ENCODE measurements at places on chromosomes 13 and 19. TPM values are rescaled to one million over a fixed set of nuclear protein-coding genes. Genes with fewer than 3 reads are reported as not detected.

GCDH gene
- 21.0 TPM for total RNA-seq

DNA sequence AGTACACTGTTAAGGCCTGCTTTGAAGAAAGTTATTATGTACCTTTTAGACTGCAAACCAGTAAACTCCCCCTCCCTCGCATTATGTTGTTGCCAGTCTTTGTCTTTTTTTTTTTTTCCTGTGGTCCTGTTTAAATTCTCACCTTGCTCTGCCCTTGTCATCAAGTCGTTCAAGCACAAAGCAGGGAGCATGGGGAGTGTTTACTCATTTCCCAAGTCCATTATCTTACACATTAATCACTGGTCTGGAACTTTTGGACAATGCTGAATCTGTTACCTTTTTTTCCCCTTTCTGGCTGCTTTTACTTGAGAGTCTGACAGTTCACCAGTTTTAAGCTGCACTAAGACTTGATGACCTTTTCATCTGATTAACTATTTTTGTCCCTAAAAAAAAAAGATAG, 108.2 kb downstream of the DACH1 start:
- no peak for DNase-seq

HIPK4 gene
- 0.64 TPM for total RNA-seq

DNA sequence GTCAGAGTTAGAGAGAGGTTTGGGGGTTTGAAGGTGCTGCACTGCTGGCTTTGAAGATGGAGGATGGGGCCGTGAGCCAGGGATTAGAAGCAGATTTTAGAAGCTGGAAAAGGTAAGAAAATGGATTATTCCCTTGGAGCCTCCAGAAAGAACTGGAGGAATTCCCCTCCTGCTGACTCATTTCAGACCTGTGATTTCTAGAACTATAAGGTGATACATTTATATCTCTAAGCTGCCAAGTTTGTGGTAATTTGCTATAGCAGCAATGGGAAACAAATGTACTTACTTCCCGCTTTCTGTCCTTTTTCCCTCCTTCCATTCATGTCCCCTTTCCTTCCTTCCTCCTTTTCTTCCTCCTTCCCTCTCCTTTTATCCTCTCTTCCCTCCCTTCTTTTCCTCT, 78.5 kb upstream of the PCDH8 start:
- no peak for DNase-seq

DNA sequence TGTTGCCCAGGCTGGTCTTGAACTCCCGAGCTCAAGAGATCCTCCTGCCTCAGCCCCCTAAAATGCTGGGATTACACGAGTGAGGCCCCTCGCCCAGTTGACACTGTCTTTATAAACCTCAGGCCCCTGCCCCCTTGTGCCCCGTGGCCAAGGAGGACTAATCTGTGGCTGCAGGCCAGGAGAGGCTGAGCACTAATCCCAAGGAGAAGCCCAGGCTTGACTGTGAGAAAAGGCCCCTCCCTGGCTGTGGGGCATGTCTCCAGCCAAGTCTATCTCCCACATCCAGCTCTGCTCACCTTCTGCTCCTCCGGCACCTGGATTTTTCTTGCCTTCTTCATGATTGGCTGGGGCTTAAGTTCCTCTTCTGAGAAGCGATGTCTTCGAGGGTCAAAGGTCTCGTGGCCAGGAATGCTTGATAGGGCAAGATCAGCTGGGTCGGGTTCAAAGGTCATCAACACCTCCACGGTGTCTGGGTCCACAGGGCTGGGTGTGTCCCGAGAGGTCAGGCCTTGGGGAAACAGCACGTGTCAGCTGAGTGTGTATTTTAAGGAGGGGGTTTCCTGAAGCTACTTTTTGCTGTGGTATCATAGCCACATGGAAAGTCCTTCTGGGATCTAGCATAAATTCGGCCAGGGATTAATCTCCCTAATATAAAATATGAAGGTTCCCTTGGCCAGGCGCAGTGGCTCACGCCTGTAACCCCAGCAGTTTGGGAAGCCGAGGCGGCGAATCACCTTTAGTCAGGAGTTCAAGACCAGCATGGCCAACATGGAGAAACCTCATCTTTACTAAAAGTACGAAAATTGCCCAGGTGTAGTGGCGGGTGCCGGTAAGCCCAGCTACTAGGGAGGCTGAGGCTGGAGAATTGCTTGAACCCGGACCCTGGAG, 3.8 kb downstream of the DBP start:
- DNase-seq, result no peak

DNA sequence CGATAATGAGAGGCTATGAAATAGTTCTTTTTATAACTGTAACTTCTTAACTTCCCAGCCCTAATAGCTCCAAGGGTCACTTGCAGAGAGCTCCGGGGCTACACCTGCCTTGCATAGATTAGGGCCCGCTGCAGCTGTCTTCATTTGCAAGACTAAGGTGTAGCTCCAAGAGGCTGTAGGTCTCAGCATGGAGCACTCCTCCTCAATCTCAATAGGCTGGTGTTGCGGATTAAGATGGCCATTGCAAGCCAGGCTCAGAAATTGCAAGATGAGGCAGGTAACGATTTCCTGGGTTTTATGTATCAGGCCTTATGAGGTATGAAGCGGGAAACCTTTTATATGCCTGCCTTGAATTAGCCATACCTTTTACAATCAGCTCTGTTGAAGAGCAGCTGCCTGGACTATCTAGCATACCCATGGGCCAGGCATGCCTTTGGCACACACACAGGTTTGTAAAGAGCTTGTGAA, 185.7 kb downstream of the TM9SF2 start:
- no peak for DNase-seq

- DNase-seq, result no peak
These were observed 1401.9 kb downstream of the SLITRK1 start for GRCh38 chr13:82480415-82480814.

LRRC63 gene
- total RNA-seq, result 0.29 TPM

TUBA3C gene
- not detected for total RNA-seq

C19orf38 gene
- 7.4 TPM for total RNA-seq

PINLYP gene
- 4.7 TPM for total RNA-seq

- no peak for DNase-seq
These were observed 369.2 kb downstream of the PCDH9 start for GRCh38 chr13:66860878-66861417.

GRCh38 chr19:17020823-17021222, 5.8 kb downstream of the CPAMD8 start:
- DNase-seq, result no peak

GRCh38 chr13:97495678-97496077, 61.7 kb downstream of the RAP2A start:
- no peak for DNase-seq

- no peak for DNase-seq
These were observed 268.7 kb downstream of the DCT start for GRCh38 chr13:94210816-94211215.

All from upper lobe of right lung (tissue), 1 donor.